AG04450 (cell line): ENCODE measurements at places on chromosomes 3 and 15. TPM values are rescaled to one million over a fixed set of nuclear protein-coding genes. Genes with fewer than 3 reads are reported as not detected.

Gene GNAT1
- not detected in 2 replicates for polyA plus RNA-seq

Gene CDHR4
- 0.09 TPM in 1 of 2 replicates, not detected in the other for polyA plus RNA-seq

Gene AQP9
- polyA plus RNA-seq: not detected in 2 replicates

Gene HCN4
- not detected in 2 replicates for polyA plus RNA-seq

- no peak for DNase-seq
These were observed 32.9 kb upstream of the SEC13 start for GRCh38 chr3:10353661-10354360.

- DNase-seq: no peak
These were observed 81.9 kb downstream of the IL1RAP start for GRCh38 chr3:190595807-190596206.

DNA sequence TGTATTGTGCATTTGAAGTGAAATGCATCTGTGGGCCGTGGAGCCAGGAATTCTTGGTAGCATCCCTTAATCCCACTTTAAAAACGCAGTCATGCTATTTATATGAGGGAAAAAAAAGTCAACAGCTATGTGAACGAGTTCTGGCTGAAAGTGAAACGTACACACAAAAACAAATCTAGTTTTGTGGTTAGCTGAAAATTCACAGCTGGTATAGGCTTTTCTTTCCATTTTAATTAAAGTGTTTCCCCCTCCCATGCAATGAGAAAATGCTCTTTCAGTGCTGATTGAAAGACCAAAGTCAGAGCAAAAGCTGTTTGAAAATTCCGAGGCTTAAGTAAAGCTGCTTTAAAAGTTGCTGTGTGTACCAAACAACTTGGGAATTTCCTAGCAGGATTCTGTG is 297.4 kb downstream of the PLCL2 start:
- no peak for DNase-seq

DNA sequence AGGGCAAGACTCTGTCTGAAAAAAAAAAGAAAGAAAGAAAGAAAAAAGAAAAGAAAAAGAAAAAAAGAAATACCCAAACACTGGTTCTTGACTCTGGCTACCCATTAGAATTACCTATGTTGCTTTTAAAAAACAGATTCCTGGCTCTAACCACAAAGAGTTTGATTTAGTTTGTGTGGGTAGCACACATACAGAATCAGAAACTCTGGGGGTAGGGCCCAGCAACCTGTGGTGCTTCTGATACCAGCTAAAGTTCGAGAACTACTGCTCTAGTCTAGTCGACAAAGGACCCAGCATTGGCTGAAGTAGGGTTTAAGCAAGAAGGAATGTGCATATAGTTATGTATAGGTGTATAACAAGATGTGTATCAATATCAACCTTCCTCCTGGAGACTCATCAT is 392.7 kb downstream of the EFHB start:
- DNase-seq: no peak

GRCh38 chr3:98259-98654 is 98.3 kb upstream of the CHL1 start:
- DNase-seq: no peak

- DNase-seq: no peak
These were observed 72.5 kb upstream of the ADAMTS9 start for GRCh38 chr3:64760258-64760657.

GRCh38 chr3:156483961-156484787 is 70.7 kb downstream of the SSR3 start:
- no peak for DNase-seq

- DNase-seq: no peak
These were observed 11.6 kb downstream of the STRIT1 start for GRCh38 chr3:155281912-155282311.
